ENCODE measurements at places on chromosomes 16 and 17.

DNA sequence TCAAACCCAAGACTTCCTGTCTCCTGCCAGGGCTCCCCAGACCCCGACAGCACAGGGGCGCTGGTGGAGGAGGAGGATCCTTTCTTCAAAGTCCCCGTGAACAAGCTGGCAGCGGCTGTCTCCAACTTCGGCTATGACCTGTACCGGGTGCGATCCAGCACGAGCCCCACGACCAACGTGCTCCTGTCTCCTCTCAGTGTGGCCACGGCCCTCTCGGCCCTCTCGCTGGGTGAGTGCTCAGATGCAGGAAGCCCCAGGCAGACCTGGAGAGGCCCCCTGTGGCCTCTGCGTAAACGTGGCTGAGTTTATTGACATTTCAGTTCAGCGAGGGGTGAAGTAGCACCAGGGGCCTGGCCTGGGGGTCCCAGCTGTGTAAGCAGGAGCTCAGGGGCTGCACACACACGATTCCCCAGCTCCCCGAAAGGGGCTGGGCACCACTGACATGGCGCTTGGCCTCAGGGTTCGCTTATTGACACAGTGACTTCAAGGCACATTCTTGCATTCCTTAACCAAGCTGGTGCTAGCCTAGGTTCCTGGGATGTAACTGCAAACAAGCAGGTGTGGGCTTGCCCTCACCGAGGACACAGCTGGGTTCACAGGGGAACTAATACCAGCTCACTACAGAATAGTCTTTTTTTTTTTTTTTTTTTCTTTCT lies 8.1 kb downstream of the SERPINF1 start:
- no peak for DNase-seq

- DNase-seq = no peak
These were observed 30.0 kb downstream of the EEF2K start for GRCh38 chr16:22235839-22236745.

DNA sequence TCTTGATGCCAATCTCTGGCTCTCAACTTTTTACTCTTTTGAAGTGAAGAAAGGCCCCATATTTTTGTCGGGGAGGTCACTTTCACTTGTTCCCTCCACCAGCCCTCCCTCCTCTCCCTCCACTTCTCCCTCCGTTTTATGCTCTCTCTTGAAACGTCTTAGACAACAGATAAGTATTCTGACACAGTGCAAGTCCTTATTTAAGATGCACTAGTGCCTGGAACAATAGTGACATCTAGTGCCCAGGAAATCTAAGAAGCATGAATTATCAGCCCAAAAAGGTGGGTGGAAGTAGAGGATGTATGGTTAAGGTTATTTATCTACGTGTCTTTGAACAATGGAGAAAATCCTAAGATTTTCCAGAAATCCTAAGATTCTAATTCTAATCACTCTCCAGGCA lies 17.9 kb downstream of the PSME3IP1 start:
- DNase-seq = no peak

- DNase-seq = no peak
These were observed 417.9 kb downstream of the MAF start for GRCh38 chr16:79182616-79183015.

DNA sequence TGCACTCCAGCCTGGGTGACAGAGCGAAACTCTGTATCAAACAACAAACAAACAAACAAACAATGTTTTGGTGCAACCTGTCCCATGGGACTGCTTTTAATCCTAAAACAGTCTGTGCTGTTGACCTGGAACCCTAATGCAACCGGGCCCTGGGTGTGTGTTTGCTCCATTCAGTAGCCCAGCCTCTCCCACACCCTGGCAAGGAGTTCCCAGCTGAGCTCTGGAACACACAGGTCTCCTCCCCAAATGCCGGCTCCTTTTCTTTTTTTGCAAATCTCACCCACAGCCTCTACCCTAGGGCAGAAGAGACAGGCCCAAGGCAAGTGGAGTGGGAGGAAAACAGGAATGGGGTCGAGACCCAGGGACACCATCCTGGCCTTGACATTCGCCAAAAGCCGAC lies 29.8 kb upstream of the RASD1 start:
- no peak for DNase-seq

- no peak for DNase-seq
These were observed 114.7 kb downstream of the IRX3 start for GRCh38 chr16:54171626-54172537.

GRCh38 chr17:50478391-50479381 lies at the start of gene RSAD1:
RSAD1 (plus strand) TSS chr17:50478860; CDS start chr17:50478885, 25 bp downstream.
- peak; percentile 79 for DNase-seq

DNA sequence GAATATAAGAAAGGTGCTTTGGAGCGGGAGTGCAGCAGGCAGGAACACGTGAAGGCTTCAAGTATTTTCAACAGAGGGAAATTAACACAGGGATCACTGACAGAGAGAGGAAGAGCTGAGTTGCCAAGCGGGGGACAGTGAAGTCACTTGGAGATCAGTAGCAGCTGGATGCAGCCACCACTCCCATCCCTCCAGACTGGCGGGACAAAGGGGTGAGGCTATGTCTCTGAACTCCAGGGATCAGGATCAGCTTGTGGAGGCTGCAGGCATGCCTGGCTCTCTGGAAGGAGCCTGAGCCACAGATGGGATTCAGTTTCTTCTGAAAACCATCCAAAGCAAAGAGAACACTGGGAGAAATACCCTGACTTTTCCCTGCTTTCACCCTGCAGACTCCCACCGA lies 113.7 kb upstream of the IRX3 start:
- DNase-seq = no peak

- DNase-seq = no peak
These were observed 675 bp upstream of the PDZD9 start for GRCh38 chr16:22001591-22001990.

DNA sequence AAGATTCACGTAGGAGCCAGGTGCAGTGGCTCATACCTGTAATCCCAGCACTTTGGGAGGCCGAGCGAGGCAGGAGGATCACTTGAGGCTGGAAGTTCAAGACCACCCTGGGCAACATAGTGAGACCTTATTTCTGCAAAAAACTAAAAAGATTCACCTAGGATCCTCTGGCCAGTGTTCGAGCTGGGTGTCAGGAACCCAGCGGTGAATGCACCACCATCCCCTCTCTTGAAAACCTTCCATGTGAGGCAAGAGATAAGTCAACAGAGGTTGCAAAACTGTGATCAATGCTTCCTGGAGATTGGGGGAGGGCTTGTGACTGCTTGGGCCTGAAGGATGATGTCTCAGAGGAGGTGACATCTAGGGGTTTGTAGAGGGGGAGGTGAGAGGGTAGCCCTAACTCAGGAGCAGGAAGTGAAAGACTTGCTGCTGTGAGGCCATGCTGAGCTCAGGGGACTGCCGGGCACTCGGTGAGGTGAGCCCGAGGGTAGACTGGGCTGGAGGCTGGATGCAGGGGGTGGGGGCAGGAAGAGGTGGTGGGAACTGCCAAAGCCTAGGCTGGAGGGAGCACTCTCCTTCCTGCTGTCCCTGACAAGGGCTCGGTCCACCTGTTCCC lies 11.7 kb downstream of the GJD3 start:
- no peak for DNase-seq

DNA sequence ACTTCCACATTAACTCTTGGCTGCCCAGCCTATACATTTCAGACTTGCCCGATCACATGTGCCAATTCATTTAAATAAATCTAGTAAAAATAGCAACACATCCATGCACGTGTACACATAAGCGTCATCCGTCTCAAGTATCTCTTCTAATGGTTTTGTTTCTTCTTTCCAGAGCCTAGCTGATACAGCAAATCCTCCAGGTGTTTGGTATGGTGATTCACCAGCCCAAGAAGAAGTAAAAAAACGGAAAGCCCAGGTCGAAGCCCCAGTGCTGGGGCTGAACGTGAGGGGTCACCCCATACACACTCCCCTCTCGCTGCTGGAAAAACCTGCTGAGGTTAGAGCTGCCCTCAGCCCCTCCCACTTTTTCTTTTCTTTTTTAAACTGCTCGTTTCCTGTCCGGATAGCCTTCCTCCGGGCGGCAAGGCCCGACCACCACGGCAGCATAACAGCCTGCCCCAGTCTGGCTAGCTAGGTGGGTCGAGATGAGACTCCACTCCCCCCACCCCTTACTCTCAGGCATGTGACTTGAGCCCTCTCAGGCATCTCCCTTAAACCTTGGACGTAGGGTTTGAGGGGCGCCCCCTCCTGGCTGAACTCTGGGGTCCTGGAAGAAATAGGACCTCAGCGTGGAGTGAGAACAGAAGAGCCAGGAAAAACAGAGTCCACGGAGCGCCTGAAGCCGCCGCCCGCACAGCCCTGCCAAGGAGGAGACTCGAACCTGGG lies 13.9 kb upstream of the OR1F1 start:
- DNase-seq = peak; percentile 53

- no peak for DNase-seq
These were observed 2.3 kb downstream of the GAS2L2 start for GRCh38 chr17:35750526-35751395.

DNA sequence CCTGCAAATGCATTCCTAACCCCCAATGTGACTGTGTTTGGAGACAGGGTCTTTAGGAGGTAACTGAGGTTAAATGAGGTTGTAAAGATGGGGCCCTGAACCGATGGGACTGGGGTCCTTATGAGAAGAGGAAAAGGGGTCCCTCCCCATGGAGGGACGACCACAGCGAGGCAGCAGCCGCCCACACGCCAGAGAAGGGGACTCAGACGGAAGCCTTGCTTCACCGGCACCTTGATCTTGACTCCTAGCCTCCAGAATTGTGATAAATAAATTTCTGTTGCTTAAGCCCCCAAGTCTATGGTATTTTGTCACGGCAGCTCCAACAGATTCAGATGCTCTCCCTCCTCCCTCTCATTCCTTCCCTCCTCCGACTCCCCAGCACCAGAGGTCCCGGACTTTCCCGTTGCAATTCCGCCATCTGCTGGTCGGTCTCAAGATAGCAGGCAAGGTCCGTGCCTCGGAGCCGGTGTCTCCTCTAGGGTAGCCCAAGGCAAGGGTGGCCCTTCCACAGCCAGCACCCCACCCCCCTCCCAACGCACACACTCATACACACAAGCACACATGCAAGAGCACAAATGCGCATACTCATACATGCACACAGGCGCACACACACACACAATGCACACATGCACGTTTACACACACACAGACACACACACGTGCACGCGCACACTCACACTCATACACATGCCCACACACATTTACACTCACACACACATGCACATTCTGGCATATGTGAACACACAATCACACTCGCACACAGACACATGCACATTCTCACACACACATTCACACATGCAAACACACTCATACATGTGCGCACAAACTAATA lies 23.1 kb upstream of the C16orf78 start:
- DNase-seq = peak; percentile 23

DNA sequence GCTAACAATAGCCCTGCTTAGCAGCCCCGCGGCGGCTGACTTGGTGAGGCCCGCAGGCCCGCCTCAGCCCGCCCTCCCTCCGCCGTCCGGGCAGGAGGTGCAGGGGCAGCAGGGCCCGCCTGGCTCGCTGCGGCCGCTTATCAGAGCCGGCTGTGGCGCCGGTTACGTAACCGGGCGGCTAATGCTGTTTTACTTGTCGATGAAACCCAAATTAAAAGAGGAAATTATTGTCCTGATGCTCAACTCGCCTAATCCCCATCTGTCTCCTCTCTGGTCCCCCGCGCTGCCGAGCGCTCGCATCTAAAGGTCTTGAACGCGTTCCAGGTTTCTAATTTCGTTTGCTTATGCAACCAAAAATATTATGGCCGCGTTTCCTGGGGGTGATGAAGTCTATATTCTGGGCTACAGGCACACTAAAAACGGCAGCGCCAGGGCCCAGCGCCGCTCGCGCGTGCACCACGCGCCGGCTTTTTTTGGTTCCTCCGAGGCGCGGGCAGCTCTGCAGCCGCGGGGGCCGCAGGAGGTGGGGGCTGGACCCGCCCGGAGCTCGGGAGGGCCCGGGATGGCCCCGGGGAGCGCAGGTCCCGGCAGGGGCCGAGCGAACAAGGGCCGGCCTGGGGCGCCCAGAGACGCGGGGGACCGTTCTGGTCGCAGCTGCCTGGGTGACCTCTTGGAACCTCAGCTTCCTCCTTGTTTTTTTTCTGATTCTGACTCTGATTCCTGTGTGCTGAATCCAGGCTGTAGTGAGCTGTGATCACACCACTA lies 65.2 kb upstream of the TOB1 start:
- no peak for DNase-seq

GRCh38 chr16:86499889-86500707 lies 10.2 kb upstream of the FOXF1 start:
- no peak for DNase-seq

DNA sequence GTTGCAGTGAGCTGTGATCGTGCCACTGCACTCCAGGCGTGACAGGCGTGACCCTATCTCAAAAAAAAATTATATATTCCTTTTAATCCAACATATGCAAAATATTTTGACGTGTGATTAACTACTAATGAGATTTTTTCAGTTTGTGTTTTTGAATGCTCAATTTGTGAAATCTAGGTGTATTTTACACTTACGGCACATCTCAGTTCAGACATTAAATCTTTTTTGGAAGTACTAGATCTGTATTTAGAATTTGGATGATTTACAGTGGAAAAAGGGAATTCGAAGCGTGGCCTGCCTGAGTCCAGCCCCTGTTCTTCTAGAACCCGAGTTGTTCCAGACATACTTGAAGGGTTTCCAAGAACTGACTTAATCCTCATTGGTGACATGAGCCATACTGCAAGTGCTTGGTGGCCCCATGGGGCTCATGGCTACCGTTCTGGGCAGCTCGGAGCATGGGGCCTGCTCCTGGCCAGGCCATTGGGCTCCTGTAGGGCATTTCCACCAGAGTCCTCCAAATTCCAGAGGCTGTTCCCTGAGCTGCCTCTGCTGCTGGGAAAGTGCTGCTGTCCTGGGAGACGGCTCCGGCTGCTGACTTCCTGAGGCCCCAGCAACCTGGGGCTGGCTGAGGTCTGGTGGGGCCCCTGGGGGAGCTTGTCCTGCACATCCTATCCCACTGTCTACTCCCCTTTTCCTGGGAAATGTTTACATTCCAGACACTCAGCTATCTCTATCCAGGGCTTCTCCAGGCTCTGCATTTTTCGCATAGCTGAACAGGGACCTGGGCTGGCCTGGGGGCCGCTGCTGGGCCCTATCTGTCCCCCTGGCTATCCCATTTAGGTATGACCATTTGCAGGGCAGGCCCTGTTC lies 27.2 kb downstream of the LLGL2 start:
- DNase-seq = no peak

DNA sequence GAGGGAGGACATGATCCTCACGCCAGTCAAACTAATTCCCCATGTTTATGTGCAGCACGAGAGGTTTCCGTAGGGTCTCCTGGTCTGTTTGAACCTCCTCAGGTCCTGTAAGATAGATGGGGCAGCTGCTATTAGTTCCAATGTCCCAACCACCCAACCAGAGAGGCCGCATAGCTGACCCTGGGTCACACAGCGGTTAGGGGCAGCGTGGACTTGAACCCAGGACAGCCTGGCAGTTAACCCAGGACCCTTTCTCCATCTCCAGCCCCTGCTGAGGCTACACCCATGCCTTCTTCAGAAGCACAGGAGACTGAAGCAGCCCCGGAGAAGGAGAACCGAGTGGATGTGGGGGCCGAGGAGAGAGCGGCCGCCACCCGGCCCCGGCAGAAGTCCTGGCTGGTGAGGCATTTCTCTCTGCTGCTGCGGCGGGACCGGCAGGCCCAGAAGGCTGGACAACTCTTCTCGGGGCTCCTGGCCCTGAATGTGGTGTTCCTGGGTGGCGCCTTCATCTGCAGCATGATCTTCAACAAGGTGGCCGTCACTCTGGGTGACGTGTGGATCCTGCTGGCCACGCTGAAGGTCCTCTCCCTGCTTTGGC lies 5.5 kb downstream of the OTOP3 start:
- no peak for DNase-seq

- no peak for DNase-seq
These were observed 28.5 kb downstream of the STAT5B start for GRCh38 chr17:42247734-42248133.

GRCh38 chr16:4692460-4693295 lies 684 bp upstream of the NUDT16L1 start:
- no peak for DNase-seq

Data from stimulated activated CD8-positive, alpha-beta memory T cell treated with anti-CD3 and anti-CD28 coated beads, Interleukin-2, amount 100 ng/mL, for 48 hours (primary cell).